ENCODE measurements at places on chromosomes 13 and 19.
A peak's percentile ranks its signal among the peaks of the same experiment; 100 is the strongest.

DNA sequence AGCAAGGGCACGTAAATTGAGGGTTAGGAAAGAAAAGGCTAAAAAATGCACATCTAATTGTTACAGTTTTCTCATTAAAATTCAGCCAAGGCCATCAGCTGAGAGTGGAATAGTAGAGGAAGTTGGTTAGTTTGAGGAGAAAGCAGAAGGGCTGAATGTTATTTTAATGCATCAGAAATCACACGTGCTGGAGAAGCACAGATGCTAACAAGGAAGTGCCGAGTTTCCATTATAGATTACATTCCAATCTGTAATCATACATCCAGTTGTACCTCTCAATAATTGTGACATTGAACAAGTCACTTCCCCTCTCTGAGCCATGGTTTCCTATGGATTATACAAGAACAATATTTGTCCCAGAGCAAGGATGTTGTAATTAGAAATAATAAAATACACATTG, 25.1 kb downstream of the FPR3 start:
- no peak for DNase-seq

- DNase-seq: no peak
These were observed 9.2 kb downstream of the TMEM255B start for GRCh38 chr13:113768018-113768905.

GRCh38 chr13:74097116-74097515, 37.1 kb downstream of the KLF12 start:
- no peak for DNase-seq

- DNase-seq: no peak
These were observed 4.1 kb downstream of the HMG20B start for GRCh38 chr19:3576696-3577443.

GRCh38 chr19:46134527-46134926, 10.0 kb upstream of the IGFL3 start:
- peak; percentile 27 for DNase-seq

GRCh38 chr13:43631106-43631505, 155.7 kb downstream of the ENOX1 start:
- no peak for DNase-seq

GRCh38 chr13:88761145-88761544, 1090.0 kb downstream of the SLITRK5 start:
- DNase-seq: no peak

GRCh38 chr13:73058064-73058313, 816 bp upstream of the KLF5 start:
- no peak for DNase-seq

- no peak for DNase-seq
These were observed 7.4 kb upstream of the IL4I1 start for GRCh38 chr19:49904136-49904535.

DNA sequence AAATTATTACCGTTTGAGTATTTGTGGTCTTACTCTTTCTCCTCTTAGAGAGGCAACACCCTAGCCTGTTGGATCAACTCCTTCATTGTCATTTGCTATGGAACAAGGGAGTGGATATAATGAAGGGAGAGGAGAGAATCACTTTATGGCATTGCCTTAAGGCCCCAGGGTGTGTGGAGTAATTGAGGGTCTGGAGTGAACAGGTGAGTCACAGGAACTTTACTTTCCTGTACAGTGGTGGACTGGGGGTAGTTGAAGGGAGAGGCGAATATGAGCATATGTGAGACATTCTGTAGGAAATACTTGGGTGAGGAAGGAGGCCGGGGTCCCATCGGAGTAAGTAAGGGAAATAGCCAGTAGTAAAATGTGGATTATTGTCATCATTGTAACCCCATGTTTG, 17.0 kb downstream of the DGKH start:
- DNase-seq: no peak

GRCh38 chr19:18397242-18398202, at the start of gene LRRC25:
Gene LRRC25 (minus strand): TSS chr19:18397622. CDS start chr19:18396963, 659 bp downstream.
- no peak for DNase-seq

- no peak for DNase-seq
These were observed 210.7 kb upstream of the MIR17HG start for GRCh38 chr13:91136806-91137205.

DNA sequence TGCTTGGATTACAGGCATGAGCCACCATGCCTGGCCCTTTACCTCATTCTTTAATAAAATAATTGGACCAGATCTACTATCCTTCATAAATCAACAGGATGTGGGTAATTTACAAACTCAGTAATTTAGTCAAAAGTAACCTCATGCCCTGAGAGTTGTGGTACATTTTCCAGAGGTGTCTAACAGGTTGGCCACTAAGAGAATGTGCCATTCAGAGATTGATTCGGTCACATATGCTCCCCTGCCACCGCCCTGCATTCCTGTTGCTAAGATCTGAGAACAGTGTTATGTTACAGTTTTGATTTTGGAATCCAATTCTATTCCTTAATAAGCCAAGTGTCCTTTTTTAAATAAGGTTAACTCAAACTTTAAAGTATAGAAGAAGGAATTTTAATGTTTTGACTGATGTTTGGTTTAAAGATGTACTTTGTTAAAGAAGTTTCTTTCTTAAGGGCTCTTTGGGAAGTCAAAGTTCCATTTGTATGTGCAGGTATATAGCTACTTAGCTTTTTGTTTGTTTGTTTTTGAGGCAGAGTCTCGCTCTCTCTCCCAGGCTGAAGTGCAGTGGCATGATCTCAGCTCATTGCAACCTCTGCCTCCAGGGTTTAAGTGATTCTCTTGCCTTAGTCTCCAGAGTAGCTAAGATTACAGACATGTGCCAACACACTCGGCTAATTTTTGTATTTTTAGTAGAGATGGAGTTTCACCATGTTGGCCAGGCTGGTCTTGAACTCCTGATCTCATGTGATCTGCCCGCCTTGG, 29.2 kb downstream of the PHF11 start:
- no peak for DNase-seq

DNA sequence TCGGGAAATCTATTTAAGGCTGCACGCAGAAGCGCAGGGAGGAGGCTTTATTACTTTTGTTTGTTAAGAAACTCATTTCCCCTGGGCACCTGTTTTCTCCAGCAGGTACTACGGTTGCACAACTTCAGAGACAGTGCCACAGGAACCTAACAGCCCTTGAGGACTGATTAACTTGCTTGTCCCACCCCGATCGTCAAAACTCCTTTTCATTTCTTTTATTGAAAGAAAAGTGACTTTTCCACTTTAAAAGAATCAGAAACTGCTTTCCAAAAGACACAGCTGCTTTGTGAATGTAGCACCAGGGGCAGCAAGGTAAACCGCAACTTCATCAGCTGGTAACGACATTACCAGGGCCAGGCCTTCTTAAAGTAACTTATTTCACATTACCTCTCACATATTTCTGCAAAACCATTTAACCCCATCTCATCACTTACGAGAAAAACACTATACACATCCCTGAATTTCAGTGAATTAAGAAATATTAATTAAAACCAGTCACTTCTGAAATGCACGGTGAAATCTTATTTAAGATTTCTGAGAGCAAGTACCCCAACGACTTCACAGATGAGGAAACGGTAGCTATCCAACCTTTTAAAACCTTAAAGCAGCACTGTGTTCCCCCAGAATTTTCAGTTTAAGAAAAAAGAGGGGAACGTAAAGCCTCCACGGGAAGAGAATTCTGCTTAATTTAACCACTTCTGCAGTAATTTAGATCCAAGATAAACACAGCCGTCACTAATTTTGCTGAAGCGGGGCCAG, 1.4 kb downstream of the ANKRD10 start:
- peak; percentile 49 for DNase-seq

GRCh38 chr13:93462151-93462550, 235.5 kb downstream of the GPC6 start:
- DNase-seq: no peak

GRCh38 chr13:71546881-71547280, 320.1 kb downstream of the DACH1 start:
- DNase-seq: no peak

- peak; percentile 79 for DNase-seq
These were observed at the start of gene GSX1 for GRCh38 chr13:27792393-27793218. Gene GSX1 (plus strand): TSS chr13:27792483. CDS start chr13:27792691, 208 bp downstream.

GRCh38 chr13:21894703-21895699, 224.1 kb downstream of the FGF9 start:
- no peak for DNase-seq

DNA sequence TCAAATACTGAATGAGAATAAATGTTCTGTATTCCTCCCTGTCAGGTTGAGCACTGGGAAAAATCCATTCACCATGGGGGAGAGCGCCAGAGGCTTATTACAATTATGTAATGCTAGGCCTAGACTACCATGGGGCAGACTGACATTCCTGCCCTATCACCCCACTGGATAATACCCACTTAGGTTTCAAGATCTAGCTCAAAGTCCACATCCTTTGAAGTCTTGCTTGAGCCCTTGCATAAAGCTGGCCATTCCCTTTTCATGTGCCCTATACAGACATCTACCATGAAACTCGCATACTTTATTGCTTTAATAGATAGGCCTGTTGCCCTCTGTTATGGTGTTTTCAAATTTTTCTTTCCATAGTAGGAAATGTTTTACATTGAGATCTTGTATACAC, 149.3 kb downstream of the RGCC start:
- DNase-seq: no peak
